Urinary bladder (tissue), 4 donors: ENCODE measurements at places on chromosomes 6 and 20. TPM values are rescaled to one million over a fixed set of nuclear protein-coding genes. Genes with fewer than 3 reads are reported as not detected.

Gene ENPP3
- 0.43 TPM for polyA plus RNA-seq

Gene FLRT3
- polyA plus RNA-seq: 5.0 TPM

Gene RSPH4A
- 0.28 TPM for polyA plus RNA-seq

Gene CST1
- polyA plus RNA-seq: 12.8 TPM

Gene VSX1
- 0.05 TPM for polyA plus RNA-seq

Gene RRBP1
- 80.1 TPM for polyA plus RNA-seq
